ENCODE measurements at places on chromosomes 1 and 21.

GRCh38 chr1:61378494-61379180, 296.3 kb downstream of the NFIA start:
- no peak for DNase-seq

DNA sequence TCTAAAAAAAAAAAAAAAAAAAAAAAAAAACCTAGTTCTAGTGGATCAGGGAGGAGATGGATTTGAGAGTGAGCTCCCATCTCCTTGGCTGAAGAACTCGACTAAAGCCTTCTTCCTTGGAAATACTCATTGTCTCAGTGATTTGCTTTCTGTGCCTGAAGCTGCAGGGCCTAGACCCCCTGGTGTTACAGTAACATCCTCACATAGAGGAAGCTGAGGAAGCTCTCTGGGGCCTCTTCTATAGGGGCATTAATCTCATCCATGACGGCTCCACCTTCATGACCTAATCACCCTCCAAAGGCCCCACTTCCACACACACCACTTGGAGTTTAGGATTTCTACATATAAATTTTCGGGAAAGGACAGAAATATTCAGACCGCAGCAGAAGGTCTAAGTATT, 95.9 kb upstream of the ETS2 start:
- no peak for DNase-seq

- DNase-seq: no peak
Measured at GRCh38 chr1:116982319-116983004, 19.1 kb upstream of the CD101 start.

DNA sequence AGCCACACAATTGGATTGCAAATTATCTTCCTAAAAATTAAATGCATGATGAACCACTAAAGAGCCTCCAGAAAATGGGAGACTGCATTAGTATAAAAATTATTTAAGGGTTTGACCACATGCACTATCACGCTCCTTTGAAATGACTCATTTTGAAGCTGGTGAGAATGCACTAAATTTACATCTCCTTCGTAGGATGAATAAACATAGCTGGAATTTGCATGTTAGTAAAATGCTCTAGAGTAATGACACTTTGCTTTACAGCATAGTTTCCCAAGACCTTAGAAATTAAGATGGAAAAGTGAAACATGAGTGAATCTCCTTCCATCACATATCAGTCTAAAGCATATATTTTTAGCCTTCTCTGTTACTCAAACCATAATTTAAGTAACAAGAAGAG, 2.4 kb downstream of the PLPPR4 start:
- no peak for DNase-seq

All from COLO829 (cell line).